ENCODE measurements at places on chromosomes 2 and 18. TPM values are rescaled to one million over a fixed set of nuclear protein-coding genes. Genes with fewer than 3 reads are reported as not detected.

- H3K4me1 ChIP-seq, result peaks cover 12% of the 10 kb centered on the region
- no peak overlapping the region for H3K27ac ChIP-seq
- no peaks in the 10 kb centered on the region for H3K27me3 ChIP-seq
- H3K4me3 ChIP-seq, result no peak overlapping the region
- no peaks in the 10 kb centered on the region for H3K36me3 ChIP-seq
- no peak for DNase-seq
Measured at GRCh38 chr2:178718283-178718682, 88.9 kb downstream of the TTN start.

The CNRIP1 gene
- 6.9 TPM for total RNA-seq

DNA sequence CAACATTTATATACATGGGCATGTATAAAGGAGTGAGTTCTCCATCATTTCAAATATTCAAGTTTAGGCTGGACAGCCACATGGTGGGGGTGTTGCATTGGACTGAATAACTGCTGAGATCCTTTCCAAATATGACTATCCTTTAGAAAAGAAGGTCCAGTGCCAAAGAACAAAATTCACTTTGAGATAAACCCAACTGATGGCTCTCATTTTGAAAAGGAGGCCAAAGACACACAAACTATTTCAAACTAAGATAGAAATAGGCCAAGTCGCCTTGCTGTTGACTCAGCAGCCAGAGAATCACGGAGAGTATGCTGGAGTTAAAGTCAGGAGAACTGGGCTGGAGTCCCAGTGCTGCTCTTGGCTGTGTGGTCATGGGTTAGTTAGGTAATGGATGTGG lies 204.5 kb upstream of the LRATD1 start:
- no peaks in the 10 kb centered on the region for H3K4me1 ChIP-seq
- no peaks in the 10 kb centered on the region for H3K36me3 ChIP-seq
- no peak for DNase-seq

The SERPINB10 gene
- total RNA-seq, result not detected

- no peaks in the 10 kb centered on the region for H3K27me3 ChIP-seq
- H3K36me3 ChIP-seq, result no peaks in the 10 kb centered on the region
- no peak for DNase-seq
- no peaks in the 10 kb centered on the region for H3K4me1 ChIP-seq
Measured at GRCh38 chr2:7627583-7627982, 710.4 kb downstream of the RNF144A start.

- H3K27me3 ChIP-seq, result no peaks in the 10 kb centered on the region
- H3K27ac ChIP-seq, result no peak overlapping the region
- H3K36me3 ChIP-seq, result 0 out of 2 replicates have a peak, but pooled peaks cover 3% of the 10 kb centered on the region
- DNase-seq, result no peak
Measured at GRCh38 chr18:11880586-11881304, 27.4 kb downstream of the MPPE1 start.

The TRIM54 gene
- total RNA-seq, result 3.3 TPM

GRCh38 chr2:221845021-221845365 lies 272.9 kb upstream of the EPHA4 start:
- DNase-seq, result no peak
- no peaks in the 10 kb centered on the region for H3K4me1 ChIP-seq
- H3K4me3 ChIP-seq, result no peak overlapping the region
- no peaks in the 10 kb centered on the region for H3K27me3 ChIP-seq

DNA sequence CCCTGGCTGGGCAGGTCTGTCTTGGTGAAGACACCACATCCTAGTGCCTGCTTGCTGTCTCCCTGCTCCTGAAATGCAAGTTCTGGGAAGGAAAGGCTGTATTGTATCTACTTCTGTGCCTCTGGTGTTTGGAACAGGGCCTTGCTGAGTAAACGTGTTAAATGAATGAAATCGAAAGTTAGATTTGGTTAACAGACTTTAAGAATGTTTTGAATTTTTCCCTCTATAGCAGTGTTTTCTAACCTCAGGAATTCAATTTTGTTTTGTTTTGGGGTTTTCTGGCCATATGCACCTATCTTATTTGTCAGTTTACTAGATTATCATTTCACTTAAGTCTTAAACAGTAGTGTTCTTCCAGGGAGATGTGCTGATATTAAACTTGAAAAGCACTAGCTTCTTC lies 20.7 kb downstream of the FARP2 start:
- no peaks in the 10 kb centered on the region for H3K27me3 ChIP-seq
- no peak for DNase-seq
- peaks cover 7% of the 10 kb centered on the region for H3K36me3 ChIP-seq
- no peak overlapping the region for H3K27ac ChIP-seq

- peaks cover 45% of the 10 kb centered on the region for H3K4me1 ChIP-seq
- H3K4me3 ChIP-seq, result no peak overlapping the region
- no peak overlapping the region for H3K27ac ChIP-seq
- no peaks in the 10 kb centered on the region for H3K27me3 ChIP-seq
Measured at GRCh38 chr18:80112624-80113248, 3.7 kb downstream of the ADNP2 start.

DNA sequence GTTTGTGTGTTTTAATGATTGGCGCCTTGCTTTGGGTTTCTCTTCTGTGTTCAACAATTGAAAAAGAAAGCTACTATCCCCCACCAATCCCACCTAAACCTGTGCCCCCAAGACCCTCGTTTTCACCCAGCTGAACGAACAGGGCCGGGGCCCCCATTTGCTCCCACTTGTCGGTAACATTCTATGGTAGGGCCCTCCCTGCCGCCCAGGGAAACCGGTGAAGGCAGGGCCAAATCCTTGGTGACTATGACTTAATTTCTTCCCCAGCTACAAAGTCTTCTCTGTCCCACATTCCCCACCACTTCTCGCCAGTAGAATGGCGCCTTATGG lies 598 bp upstream of the SNRNP200 start:
- peak overlapping the region; percentile 75 for H3K4me3 ChIP-seq
- peaks cover 31% of the 10 kb centered on the region for H3K36me3 ChIP-seq
- peak overlapping the region; percentile 90 for H3K27ac ChIP-seq

GRCh38 chr2:229910832-229911412 lies 10.9 kb downstream of the TRIP12 start:
- peak; percentile 69 for DNase-seq
- no peaks in the 10 kb centered on the region for H3K36me3 ChIP-seq
- no peak overlapping the region for H3K27ac ChIP-seq
- peaks cover 22% of the 10 kb centered on the region for H3K4me1 ChIP-seq
- no peaks in the 10 kb centered on the region for H3K27me3 ChIP-seq

GRCh38 chr2:240989451-240990265 lies 8.8 kb upstream of the SNED1 start:
- no peak overlapping the region for H3K27ac ChIP-seq
- H3K4me3 ChIP-seq, result no peak overlapping the region
- H3K27me3 ChIP-seq, result no peaks in the 10 kb centered on the region

DNA sequence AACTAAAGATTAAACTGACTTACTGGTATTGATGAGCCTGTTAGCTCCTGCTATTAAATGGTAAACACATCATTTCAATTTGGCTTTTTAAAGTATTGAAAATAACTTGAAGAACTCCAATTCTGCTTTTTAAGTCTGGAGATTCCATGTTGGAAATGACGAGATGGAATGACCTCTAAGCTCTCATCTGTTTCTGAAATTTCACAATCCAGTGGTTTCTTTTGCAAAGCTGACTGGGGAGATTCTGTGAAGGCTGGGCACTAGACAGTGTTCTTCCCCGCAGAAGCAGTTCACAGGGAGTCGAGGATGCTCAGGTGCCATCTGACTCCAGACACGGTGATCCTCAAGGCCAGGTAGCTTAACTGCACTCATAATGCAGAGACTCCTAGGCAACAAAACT lies 44.7 kb downstream of the DHRS9 start:
- no peak overlapping the region for H3K4me3 ChIP-seq
- no peaks in the 10 kb centered on the region for H3K36me3 ChIP-seq
- DNase-seq, result no peak
- peaks cover 16% of the 10 kb centered on the region for H3K4me1 ChIP-seq

The EVX2 gene
- total RNA-seq, result 0.03 TPM

The NYAP2 gene
- not detected for total RNA-seq

DNA sequence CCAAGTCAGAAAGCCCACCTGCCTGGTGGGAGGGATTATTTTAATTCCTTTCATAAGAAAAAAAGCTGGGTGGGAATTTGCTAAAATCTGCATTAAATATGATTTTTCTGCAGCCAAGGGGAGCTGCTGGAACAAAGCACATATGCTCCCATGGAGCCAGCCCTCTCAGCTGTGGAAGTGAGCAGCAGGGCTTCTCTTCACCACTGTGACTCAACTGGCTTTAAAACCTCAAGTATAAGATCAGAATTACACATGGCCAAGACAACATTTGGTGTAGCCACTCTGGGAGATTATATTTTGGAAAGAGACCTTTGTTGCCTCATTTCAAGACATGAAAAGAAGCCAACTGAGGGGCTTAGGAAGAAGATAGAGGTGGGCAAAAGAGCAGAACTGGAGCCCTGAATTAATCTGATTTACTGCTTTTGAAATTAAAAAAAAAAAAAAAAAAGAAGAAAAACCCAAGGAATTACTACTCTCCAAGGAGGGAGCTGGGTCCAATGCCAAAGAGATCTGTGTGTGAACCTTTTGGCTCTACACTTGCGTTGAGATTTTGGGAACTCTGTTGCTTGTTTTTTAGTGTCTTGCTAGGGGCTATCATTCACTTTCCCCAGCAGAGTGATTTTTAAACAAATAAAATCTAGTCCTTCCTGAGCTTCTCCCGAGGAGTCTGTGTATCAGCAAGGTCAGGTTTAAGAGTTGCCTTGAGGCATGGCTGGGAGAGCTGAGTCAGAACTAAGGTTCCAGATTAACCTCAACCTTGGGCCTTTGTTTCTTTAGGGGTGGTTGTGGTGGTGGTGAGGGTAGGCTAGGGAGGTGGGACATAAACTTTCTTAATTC lies 6.0 kb downstream of the LHCGR start:
- H3K36me3 ChIP-seq, result no peaks in the 10 kb centered on the region
- no peak overlapping the region for H3K27ac ChIP-seq
- DNase-seq, result no peak
- H3K4me3 ChIP-seq, result no peak overlapping the region

GRCh38 chr18:11322006-11322405 lies 172.6 kb upstream of the PIEZO2 start:
- no peaks in the 10 kb centered on the region for H3K4me1 ChIP-seq
- H3K27me3 ChIP-seq, result no peaks in the 10 kb centered on the region
- H3K4me3 ChIP-seq, result no peak overlapping the region

The NMUR1 gene
- 0.31 TPM for total RNA-seq

The METTL4 gene
- 12.2 TPM for total RNA-seq

The NXPH2 gene
- 8.3 TPM for total RNA-seq

GRCh38 chr2:34848691-34849090 lies 1249.6 kb upstream of the FAM98A start:
- H3K36me3 ChIP-seq, result no peaks in the 10 kb centered on the region
- peaks cover 14% of the 10 kb centered on the region for H3K4me1 ChIP-seq
- no peak overlapping the region for H3K27ac ChIP-seq
- H3K27me3 ChIP-seq, result no peaks in the 10 kb centered on the region
- no peak overlapping the region for H3K4me3 ChIP-seq

DNA sequence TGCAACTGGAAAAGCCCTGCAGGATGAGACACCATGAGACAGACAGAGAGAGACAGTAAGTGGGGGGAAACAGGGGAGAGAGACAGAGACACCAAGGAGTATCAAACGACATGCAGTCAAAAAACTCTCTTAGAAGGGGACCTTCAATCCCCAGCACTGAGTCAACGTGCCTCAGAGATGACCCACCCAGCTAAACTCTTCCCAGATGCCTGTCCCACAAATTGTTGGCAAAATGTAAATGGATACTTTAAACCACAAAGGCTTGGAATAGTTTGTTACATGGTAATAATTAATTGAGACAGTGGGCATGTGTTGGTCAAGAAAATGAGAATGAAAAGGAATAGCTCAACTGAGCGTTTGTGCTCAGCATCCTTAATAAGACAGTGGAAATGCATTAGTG lies 98.3 kb downstream of the GRB14 start:
- H3K4me1 ChIP-seq, result no peaks in the 10 kb centered on the region
- H3K36me3 ChIP-seq, result 0 out of 2 replicates have a peak, but pooled peaks cover 3% of the 10 kb centered on the region
- no peaks in the 10 kb centered on the region for H3K27me3 ChIP-seq
- H3K4me3 ChIP-seq, result no peak overlapping the region
- no peak for DNase-seq
- no peak overlapping the region for H3K27ac ChIP-seq

- 0 out of 2 replicates have a peak, but pooled peaks cover 1% of the 10 kb centered on the region for H3K36me3 ChIP-seq
- no peak overlapping the region for H3K4me3 ChIP-seq
- H3K27ac ChIP-seq, result no peak overlapping the region
- no peaks in the 10 kb centered on the region for H3K4me1 ChIP-seq
Measured at GRCh38 chr2:98892871-98893270, 43.2 kb downstream of the CRACDL start.

- no peaks in the 10 kb centered on the region for H3K36me3 ChIP-seq
- no peaks in the 10 kb centered on the region for H3K27me3 ChIP-seq
- 0 out of 2 replicates have a peak overlapping the region, but pooled peaks have one; percentile 10 for H3K4me3 ChIP-seq
- peak; percentile 93 for DNase-seq
Measured at GRCh38 chr2:170873035-170873692, 55.9 kb upstream of the GORASP2 start.

GRCh38 chr2:2173633-2174032 lies 157.4 kb downstream of the MYT1L start:
- peaks cover 12% of the 10 kb centered on the region for H3K4me1 ChIP-seq
- no peak for DNase-seq
- H3K4me3 ChIP-seq, result no peak overlapping the region
- no peaks in the 10 kb centered on the region for H3K27me3 ChIP-seq

DNA sequence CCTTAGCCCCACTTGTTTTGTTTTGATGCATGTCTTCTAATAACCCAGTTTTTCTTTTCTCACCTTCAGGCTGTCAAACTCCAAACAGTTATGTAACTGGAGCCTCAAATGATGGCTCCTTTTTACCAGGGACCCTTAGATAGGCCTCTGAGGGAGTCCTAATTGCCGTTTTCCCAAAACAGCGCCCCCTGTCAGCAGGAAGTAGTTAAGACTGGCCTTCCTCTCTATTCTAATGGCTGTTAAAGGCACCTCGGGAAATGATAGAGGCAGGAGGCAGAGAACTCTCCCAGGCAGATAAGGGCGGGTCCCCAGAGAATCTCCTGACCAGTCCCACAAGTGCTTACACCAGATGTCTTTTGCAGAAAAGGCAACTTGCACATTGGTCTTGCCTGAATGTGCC lies 123.2 kb downstream of the KCNS3 start:
- no peaks in the 10 kb centered on the region for H3K27me3 ChIP-seq
- H3K36me3 ChIP-seq, result peaks cover 7% of the 10 kb centered on the region
- DNase-seq, result peak; percentile 51
- no peak overlapping the region for H3K4me3 ChIP-seq
- no peak overlapping the region for H3K27ac ChIP-seq

DNA sequence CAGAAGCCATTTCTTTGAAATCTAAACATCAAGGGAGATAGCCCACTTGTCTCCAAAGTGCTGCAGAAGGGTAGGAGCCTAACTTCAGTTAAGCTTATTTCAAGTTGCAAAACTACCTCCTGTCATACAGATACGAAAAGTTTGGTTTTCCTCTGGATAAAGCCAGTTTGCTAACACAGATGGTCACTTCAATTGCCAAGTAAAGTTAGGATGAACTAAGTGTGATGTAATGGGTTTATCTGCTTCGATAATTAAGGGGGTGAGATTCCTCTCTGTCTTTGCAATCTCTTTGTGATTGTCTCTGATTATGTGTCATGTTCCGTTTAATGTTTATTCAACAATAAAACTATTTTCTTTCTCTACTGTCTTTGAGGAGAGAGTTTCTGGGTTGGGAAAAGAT lies 156.4 kb downstream of the SLC39A10 start:
- no peaks in the 10 kb centered on the region for H3K27me3 ChIP-seq
- no peak overlapping the region for H3K4me3 ChIP-seq
- no peak overlapping the region for H3K27ac ChIP-seq

GRCh38 chr2:219058541-219059374 lies 2.0 kb downstream of the IHH start:
- no peak overlapping the region for H3K27ac ChIP-seq
- no peaks in the 10 kb centered on the region for H3K36me3 ChIP-seq
- DNase-seq, result peak; percentile 52
- H3K4me3 ChIP-seq, result peak overlapping the region; percentile 58
- H3K27me3 ChIP-seq, result peaks cover 87% of the 10 kb centered on the region
- H3K4me1 ChIP-seq, result peaks cover 35% of the 10 kb centered on the region
